ENCODE measurements at places on chromosomes 7 and 10. TPM values are rescaled to one million over a fixed set of nuclear protein-coding genes. Genes with fewer than 3 reads are reported as not detected.

- H3K27ac ChIP-seq, result no peak overlapping the region
- no peaks in the 10 kb centered on the region for H3K4me1 ChIP-seq
- H3K4me3 ChIP-seq, result no peak overlapping the region
- no peak for DNase-seq
- no peaks in the 10 kb centered on the region for H3K36me3 ChIP-seq
Measured at GRCh38 chr10:61061923-61062504, 118.0 kb upstream of the RHOBTB1 start.

DNA sequence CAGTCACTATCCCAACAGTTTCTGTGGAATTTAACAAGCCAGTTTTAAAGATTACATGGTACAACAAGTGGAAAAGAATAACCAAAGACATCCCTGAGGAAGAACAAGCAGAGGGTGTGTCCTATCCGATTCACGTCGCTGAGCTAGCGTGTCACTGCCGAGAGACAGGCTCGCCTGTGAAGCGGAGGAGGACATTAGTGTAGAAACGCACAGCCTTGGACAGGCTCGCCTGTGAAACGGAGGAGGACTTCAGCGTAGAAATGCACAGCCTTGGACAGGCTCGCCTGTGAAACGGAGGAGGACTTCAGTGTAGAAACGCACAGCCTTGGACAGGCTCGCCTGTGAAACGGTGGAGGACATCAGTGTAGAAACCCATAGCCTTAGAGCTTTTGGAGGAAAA lies 52.7 kb upstream of the INPP5A start:
- no peak overlapping the region for H3K4me3 ChIP-seq
- H3K27me3 ChIP-seq, result no peaks in the 10 kb centered on the region
- no peak overlapping the region for H3K27ac ChIP-seq
- H3K36me3 ChIP-seq, result no peaks in the 10 kb centered on the region
- no peaks in the 10 kb centered on the region for H3K4me1 ChIP-seq
- DNase-seq, result no peak

Gene PNLIPRP1
- polyA plus RNA-seq, result not detected

- no peaks in the 10 kb centered on the region for H3K36me3 ChIP-seq
- H3K4me3 ChIP-seq, result no peak overlapping the region
- DNase-seq, result no peak
- H3K27me3 ChIP-seq, result no peaks in the 10 kb centered on the region
- no peak overlapping the region for H3K27ac ChIP-seq
- H3K4me1 ChIP-seq, result no peaks in the 10 kb centered on the region
Measured at GRCh38 chr7:136530831-136531230, 337.6 kb upstream of the CHRM2 start.

DNA sequence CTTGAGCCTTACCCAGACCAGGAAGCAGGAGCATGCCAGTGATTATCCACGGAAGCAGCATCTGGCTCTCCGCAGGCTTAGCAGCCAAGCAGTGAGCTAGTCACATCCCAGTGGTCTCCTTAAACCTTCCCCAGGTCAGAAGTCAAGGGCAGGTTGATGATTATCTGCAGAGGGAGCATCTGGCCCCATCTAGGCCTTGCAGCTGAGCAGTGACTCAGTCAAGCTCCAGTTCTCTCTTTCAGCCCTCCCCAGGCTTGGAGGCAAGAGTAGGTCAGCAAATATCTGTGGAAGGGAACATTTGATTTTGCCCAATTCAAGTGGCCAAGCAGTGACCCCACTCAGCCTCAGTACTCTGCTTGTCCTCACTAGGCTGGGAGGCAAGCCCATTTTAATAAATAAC lies 61.6 kb downstream of the ANKRD7 start:
- no peaks in the 10 kb centered on the region for H3K36me3 ChIP-seq
- no peaks in the 10 kb centered on the region for H3K27me3 ChIP-seq
- no peak overlapping the region for H3K4me3 ChIP-seq
- H3K27ac ChIP-seq, result no peak overlapping the region
- H3K4me1 ChIP-seq, result peaks cover 7% of the 10 kb centered on the region

Gene VKORC1L1
- polyA plus RNA-seq, result 9.8 TPM

DNA sequence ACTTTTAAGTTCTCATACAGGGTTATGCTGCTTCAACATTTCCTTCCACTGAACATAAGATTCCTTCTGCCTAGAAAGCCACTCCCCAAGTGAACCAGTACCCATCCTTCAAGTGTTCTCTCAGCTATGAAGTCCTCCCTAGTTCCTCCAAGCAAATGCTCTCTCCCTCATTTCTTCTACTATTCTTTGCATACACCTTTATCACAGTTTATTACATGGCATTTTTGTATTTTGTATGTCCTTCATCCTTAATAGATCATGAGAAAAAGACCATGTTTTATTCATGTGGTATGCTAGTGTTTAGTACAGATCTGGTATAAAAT lies 1.9 kb downstream of the SYPL1 start:
- peaks cover 22% of the 10 kb centered on the region for H3K4me1 ChIP-seq
- 0 out of 2 replicates have a peak overlapping the region, but pooled peaks have one; percentile 35 for H3K27ac ChIP-seq
- no peak for DNase-seq
- H3K27me3 ChIP-seq, result no peaks in the 10 kb centered on the region
- no peaks in the 10 kb centered on the region for H3K36me3 ChIP-seq
- peak overlapping the region; percentile 83 for H3K4me3 ChIP-seq

DNA sequence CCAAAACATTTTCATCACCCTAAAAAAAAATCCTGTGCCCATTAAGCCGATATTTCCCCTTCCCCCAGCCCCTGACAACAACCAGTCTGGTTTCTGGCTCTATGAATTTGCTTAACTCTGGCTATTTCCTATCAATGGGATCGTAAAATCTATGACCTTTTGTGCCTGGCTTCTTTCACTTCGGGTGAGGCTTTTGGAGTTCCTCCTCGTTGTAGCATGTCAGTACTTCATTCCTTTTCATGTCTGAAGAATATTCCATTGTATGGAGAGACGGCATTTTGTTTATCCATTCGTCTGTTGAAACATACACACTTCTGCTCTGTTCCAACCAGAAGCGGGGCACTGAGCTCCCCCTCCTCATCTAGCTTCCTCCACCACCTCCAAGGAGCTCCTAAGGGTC lies 29.5 kb downstream of the TACC2 start:
- H3K27me3 ChIP-seq, result no peaks in the 10 kb centered on the region
- no peak overlapping the region for H3K4me3 ChIP-seq
- H3K36me3 ChIP-seq, result no peaks in the 10 kb centered on the region
- H3K27ac ChIP-seq, result no peak overlapping the region
- H3K4me1 ChIP-seq, result no peaks in the 10 kb centered on the region
- DNase-seq, result no peak

GRCh38 chr10:72175149-72175548 lies 40.7 kb upstream of the ANAPC16 start:
- H3K27ac ChIP-seq, result peak overlapping the region; percentile 67
- H3K4me1 ChIP-seq, result peaks cover 35% of the 10 kb centered on the region

DNA sequence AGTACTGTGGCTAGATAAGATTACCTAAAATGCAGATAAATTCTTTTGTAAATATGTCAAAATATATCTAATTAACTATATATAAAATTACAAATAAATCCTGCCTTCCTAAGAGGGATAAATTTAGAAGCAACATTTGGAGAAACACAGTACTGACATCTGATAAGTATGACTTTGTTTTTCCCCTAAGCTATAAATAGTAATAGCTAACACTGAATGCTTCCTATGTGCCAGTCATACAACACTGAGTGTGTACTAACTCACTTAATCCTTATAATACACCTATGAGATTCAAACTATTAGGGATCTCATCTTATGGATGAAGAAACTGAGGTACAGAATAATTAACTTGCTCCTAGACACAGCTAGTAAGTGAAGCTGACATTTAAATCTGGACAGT lies 733.4 kb downstream of the MAGI2 start:
- no peaks in the 10 kb centered on the region for H3K36me3 ChIP-seq
- no peak overlapping the region for H3K4me3 ChIP-seq
- DNase-seq, result no peak
- no peaks in the 10 kb centered on the region for H3K4me1 ChIP-seq

- peaks cover 52% of the 10 kb centered on the region for H3K4me1 ChIP-seq
- H3K4me3 ChIP-seq, result peak overlapping the region; percentile 61
- H3K36me3 ChIP-seq, result no peaks in the 10 kb centered on the region
- H3K27ac ChIP-seq, result peak overlapping the region; percentile 95
Measured at GRCh38 chr7:35729061-35729783, 34.3 kb upstream of the HERPUD2 start.

DNA sequence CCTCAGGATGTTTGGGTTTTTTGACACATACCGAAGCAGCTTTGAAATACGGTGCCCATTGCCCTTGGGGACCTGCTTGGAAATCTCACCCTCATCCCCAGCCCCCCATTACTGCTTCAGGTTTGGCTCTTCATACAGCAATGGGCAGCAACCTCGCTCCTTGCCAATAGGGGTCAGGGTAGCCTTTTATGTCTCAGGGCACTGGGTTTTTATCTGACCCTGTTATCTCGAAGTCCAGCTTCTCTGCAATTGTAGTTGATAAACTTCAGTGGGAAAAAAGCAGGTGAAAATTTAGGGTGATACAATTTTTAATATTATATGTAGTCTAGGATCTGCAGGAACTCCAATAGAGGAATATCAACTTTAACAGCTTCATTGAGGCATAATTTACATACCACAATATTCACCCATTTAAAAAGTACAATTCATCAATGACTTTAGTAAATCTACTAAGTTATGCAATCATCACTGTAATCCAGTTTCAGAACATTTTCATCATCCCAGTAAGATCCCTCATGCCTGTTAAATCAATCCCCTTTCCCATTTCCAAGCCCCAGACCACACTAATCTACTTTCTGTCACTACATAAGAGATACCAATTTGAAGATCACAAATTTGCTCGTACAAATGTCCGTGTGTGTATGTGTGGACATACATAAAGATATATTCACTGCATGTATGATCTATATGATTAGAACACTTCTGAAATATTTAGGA lies 386.2 kb downstream of the KCNMA1 start:
- no peak overlapping the region for H3K27ac ChIP-seq
- no peak for DNase-seq
- H3K27me3 ChIP-seq, result no peaks in the 10 kb centered on the region
- H3K4me1 ChIP-seq, result no peaks in the 10 kb centered on the region

Gene ENTPD1
- polyA plus RNA-seq, result 129 TPM

Gene SLC16A12
- polyA plus RNA-seq, result not detected

GRCh38 chr7:54856856-54857255 lies 97.8 kb upstream of the SEC61G start:
- no peaks in the 10 kb centered on the region for H3K36me3 ChIP-seq
- H3K27me3 ChIP-seq, result no peaks in the 10 kb centered on the region
- H3K27ac ChIP-seq, result no peak overlapping the region
- no peak for DNase-seq
- H3K4me1 ChIP-seq, result no peaks in the 10 kb centered on the region

GRCh38 chr7:37212556-37212955 lies 236.1 kb downstream of the ELMO1 start:
- peaks cover 19% of the 10 kb centered on the region for H3K36me3 ChIP-seq
- H3K27me3 ChIP-seq, result no peaks in the 10 kb centered on the region
- no peak overlapping the region for H3K4me3 ChIP-seq

Gene HOXA5
- polyA plus RNA-seq, result not detected

Gene SEPHS1
- 46.4 TPM for polyA plus RNA-seq

Gene GIMAP8
- 2.2 TPM for polyA plus RNA-seq

DNA sequence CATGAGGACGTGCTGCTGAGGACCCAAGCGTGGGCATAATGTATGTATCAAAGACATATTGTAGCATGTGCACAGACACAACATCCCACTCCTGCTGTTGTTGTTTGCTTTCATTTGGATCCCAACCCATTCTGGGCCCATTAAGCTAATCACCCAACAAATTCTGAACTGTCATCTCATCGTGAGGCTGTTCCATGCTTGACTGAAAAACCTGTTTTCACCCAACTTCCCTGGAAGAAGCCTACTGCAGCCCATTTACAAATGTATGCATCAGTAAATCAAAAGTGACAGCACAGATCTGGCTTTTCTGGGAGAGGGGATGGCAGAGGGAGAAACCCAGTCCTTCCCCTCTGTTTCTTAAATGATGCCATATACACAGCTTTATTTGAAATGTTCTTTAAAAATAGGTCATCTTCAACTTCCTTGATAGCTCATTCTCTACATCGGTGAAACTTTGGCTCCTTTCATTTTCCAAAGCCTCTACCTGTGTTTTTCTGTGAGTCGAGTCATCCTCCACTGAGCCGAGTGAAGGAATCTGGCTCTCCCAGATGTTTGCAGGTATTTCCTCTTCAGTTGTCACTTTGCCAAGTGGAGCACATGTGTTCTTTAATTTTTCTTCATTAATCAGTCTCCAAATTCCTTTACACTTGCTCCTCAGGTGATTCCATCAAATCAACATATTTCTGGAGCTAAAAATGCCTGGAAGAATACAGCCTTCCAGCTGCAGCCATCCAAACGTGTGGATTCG lies 151.8 kb downstream of the CHN2 start:
- no peaks in the 10 kb centered on the region for H3K4me1 ChIP-seq
- no peaks in the 10 kb centered on the region for H3K36me3 ChIP-seq
- H3K4me3 ChIP-seq, result no peak overlapping the region
- no peaks in the 10 kb centered on the region for H3K27me3 ChIP-seq
- no peak for DNase-seq
